ENCODE measurements at places on chromosomes 3 and 15.

- no peak for DNase-seq
Observed at GRCh38 chr3:32376115-32376514, 15.5 kb upstream of the CMTM7 start.

- no peak for DNase-seq
Observed at GRCh38 chr15:66156310-66156975, 97.1 kb downstream of the MEGF11 start.

- DNase-seq: peak; percentile 72
Observed at GRCh38 chr3:54349231-54349652, 226.9 kb downstream of the CACNA2D3 start.

DNA sequence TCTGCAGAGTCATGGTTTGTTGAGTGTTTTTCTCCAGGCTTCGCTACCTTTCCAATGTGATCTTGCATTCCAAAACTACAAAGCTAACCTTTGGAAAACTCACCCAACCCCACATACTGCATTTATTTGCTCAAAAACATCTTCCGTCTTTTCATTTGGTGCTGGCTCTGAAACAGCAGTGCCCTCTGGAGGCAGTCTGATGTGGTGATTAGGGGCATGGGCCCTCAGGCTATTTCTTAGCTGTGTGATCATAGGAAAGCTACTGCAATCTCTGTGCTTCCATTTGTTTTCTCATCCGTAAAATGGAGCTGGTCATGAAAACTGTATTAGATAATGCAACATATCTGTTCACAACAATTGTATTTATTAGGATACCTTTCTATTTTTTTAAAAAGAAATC lies 47.0 kb downstream of the MTHFS start:
- peak; percentile 83 for DNase-seq

- DNase-seq: peak; percentile 89
Observed at GRCh38 chr3:67357610-67358458, 296.6 kb downstream of the SUCLG2 start.

DNA sequence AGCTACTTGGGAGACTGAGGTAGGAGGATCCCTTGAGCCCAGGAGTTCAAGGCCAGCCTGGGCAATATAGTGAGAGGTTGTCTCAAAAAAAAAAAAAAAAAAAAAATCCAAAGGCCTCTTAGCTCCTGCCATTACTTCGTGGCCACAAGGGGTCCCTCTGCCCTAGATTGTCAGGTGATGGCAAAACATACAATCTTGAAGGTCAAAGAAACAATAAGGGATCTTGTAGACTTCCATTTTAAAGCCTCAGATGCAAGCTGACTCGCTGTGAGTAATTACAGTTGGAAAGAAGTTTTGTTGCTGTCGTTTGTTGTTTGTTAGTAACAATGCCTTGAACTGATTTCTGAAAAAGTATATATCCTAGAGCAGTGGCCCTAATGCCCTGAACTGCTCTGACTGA lies 55.9 kb upstream of the PLCL2 start:
- DNase-seq: peak; percentile 76

DNA sequence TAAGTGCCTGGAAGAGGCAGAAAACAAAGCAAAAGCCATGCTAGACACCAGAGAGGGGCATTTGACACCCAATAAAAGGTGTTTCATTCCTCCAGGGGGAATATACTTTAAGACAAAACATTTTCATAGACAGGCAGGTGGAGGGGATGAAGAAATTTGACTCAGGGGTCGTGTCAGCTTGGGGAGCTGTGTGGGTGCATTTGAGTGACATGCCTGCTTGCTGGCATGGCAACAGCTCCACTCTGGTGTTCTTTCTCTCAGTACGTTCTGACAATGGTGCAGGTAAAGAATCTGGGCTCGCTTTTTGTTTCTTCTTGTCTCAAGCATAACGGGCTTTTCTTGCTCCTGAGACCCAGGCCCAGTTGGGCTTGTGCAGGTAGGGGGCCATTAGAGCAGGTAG lies 292.9 kb upstream of the ATP10A start:
- no peak for DNase-seq

GRCh38 chr15:61118885-61119284 lies 110.2 kb downstream of the RORA start:
- peak; percentile 83 for DNase-seq

DNA sequence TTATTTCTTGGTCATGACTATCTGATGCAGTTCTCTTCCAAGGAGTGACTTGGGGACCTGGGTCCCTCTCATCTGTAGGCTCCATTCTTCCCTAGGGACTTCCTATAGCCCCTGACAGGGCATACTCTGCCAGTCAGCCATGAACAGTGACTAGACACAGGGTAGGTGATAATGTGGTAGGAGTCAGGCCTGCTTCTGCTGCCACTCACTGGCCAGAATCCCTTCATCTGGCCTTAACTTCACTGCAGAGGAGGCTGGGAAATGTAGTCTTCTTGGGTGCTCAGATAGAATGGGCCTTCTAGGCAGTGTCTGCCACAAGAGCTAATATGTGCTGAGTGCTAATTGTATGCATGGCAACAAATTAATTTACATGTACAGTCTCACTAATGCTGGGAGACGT lies 84.5 kb downstream of the CACNA2D3 start:
- DNase-seq: peak; percentile 67

- DNase-seq: no peak
Observed at GRCh38 chr3:122081543-122082247, 26.5 kb downstream of the CD86 start.

GRCh38 chr15:82571722-82572222 lies 31.5 kb upstream of the RPS17 start:
- DNase-seq: peak; percentile 83

- DNase-seq: no peak
Observed at GRCh38 chr3:192372616-192373015, 354.7 kb downstream of the FGF12 start.

DNA sequence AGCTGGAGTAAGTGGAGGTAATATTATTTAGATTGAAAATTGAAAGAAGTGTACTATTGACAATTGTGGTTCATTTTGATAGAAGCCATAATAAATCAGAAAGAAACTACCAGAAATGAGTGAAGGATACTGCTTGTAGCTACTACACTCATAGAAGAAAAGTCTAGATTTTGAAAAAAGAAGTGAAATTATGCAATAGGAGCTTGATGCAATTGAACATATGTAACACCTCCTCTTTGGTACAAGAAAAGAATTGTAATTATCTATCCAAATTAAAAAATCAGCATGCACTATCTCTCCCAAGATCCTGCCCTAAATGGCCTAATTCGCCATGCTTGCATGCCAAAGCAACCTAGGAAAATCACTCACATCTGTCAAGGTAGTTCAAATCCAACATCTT lies 51.1 kb upstream of the CD200R1L start:
- no peak for DNase-seq

GRCh38 chr15:39580485-39581241 lies at the start of gene THBS1:
Gene THBS1, plus strand, starts transcription at chr15:39581079. Its CDS starts 779 bp downstream, at chr15:39581858.
- DNase-seq: peak; percentile 98

GRCh38 chr3:185717121-185717520 lies 107.7 kb downstream of the IGF2BP2 start:
- DNase-seq: peak; percentile 51

DNA sequence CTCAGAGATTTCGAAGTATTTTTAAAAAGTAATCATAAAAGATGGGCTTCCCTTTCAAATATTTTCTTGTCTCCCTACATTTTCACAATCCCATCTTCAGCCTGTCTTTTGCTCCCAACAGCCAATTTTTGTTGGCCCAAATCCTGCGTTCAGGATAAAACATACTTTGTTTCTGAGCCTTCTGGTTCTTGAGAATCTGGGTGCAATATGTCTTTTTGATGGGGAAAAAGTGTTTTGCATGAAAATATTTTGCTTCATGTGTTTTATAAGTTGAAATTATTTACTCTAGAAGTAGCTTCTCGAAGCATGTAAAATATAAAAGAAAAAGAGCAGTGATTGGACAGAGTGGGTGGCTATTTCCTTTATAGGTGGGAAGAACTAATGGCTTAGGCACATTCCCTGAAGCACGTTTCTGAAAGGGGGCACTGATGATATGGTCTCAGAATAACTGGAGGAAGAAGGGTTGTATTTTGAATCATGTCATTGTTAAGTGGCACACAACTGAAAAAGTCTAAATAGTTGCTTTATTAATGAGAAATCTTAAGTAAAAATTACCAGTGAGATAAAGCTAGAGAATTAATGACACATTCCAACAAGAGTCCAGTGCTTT lies 3.9 kb downstream of the UNC13C start:
- no peak for DNase-seq

- DNase-seq: no peak
Observed at GRCh38 chr3:43640681-43641080, 18.9 kb upstream of the ANO10 start.

DNA sequence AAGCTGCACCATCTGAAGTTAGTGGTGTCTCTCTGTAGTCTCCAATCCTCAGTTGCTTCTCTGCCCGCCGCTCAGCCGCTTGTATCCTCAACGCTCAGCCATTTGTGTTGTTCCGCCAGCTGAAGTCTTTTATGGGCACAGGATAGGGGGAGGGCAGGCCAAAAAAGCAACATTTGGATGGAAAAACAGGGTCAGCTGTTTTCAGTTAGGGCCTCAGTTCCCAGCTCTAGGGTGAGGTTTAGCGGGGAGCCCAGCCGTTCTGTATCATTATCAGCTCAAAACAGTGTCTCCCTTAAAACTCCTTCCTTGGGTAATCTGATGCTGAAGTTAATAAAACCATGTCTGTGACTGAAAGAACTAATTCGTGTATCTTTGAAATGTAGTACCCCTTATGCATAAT lies 329.5 kb upstream of the AZI2 start:
- no peak for DNase-seq

GRCh38 chr3:63979093-63979885 lies 44.0 kb downstream of the PSMD6 start:
- no peak for DNase-seq

DNA sequence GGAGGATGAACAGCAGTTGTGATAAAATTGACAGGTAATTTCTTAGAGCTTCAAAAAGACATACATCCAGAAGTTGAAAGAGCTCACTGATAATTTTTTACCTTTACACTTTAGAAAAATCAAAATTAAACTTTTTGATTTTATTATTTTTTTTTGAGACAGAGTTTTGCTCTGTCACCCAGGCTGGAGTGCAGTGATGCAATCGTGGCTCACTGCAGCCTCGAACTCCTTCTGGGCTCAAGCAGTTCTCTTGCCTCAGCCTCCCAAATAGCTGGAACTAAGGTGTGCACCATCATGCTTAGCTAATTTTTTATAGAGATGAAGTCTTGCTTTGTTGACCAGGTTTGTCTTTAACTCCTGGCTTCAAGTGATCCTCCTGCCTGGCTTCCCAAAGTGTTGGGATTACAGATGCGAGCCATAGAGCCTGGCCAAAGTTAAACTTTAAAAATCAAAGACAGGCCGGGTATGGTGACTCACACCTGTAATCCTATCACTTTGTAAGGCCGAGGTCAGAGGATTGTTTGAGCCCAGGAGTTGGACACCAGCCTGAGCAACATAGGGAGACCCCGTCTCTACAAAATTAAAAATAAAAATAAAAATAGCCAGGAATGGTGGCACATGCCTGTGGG lies 21.7 kb downstream of the PLA2G4F start:
- no peak for DNase-seq

GRCh38 chr3:127888564-127889107 lies 26.4 kb upstream of the KBTBD12 start:
- no peak for DNase-seq

- peak; percentile 68 for DNase-seq
Observed at GRCh38 chr3:150410311-150411105, 2.4 kb downstream of the TSC22D2 start.

- DNase-seq: no peak
Observed at GRCh38 chr15:67788986-67789385, 36.3 kb upstream of the SKOR1 start.

GRCh38 chr3:124770336-124771082 lies 40.3 kb downstream of the UMPS start:
- peak; percentile 41 for DNase-seq

- no peak for DNase-seq
Observed at GRCh38 chr15:98898122-98898521, 109.5 kb downstream of the PGPEP1L start.

GRCh38 chr3:157354254-157354653 lies 82.4 kb upstream of the PTX3 start:
- DNase-seq: no peak
